ENCODE measurements at places on chromosomes 1 and 21.
A peak's percentile ranks its signal among the peaks of the same experiment; 100 is the strongest.

- no peak for DNase-seq
Measured at GRCh38 chr1:38686927-38687255, 172.7 kb downstream of the RRAGC start.

GRCh38 chr1:93671099-93671621, 10.5 kb downstream of the BCAR3 start:
- DNase-seq = no peak

DNA sequence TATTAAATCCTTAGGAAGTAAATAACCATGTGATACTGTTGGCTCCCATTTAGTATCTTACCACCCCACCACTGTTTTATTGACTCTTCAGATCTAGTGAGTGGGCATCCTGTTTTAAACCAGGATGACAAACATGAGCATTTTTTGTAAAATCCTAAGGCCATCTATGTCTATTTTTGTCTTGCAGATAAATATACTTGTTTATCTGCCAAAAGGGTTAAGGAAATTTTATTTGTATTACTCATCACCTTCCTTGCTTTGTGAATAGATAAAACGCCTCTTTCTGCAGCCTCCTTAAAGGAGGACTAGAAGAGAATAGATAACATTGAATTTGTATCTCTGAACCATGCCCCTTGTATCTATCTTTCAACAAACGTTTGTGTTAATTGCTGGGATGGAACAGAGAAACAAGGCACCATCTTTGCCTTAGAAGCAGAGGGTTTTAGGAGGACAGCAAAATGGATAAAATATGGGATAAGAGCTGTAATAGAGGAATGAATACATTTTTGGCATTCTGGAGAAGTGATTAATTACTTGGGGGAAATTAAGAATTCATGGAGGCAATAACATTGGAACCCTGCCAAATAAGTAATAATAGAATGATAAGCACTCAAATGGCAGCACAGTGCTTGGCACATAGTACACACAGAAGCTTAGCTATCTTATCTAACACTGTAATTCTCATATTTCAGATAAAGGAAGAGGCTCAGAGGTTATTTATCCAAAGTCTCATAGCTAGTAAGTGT, 14.7 kb downstream of the YTHDF2 start:
- no peak for DNase-seq

- no peak for DNase-seq
Measured at GRCh38 chr1:31970873-31971272, 32.7 kb upstream of the PTP4A2 start.

DNA sequence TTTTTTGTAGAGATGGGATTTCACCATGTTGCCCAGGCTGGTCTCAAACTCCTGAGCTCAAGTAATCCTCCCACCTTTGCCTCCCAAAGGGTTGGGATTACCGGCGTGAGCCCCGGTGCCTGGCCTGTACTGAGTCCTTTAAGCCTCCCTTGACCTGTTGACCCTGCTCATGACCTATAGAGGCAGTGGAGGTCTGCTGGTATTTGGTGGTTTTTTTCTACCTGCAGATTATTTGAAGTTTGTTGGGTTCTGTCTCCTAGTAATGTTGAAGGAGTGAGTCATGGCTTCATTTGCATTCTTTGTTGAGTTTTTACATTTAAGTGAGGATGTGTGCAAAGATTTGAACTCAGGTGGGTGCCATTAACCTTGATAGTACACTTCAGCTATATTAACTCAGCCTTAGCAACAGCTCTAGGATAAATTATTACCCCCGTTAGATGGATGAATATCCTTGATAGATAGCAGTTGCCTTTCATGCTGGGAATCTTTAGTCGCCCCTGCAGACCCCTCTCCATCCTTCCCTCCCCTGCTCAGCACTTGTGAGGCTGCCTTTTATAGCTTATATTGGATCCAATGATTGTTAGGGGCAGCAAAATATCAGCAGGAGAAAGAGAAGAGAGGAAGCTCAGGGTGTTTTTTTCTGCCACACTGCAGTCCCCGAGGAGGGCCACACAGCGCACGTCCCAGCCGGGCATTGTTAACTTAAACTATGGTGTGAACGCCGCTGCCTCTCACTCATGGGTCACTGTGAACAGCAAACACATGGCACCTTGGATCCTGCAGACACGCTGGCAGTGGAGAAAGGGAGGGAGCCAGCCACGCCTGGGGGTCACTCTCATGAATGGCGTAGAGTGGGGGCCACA, 14.9 kb upstream of the NPPB start:
- no peak for DNase-seq

DNA sequence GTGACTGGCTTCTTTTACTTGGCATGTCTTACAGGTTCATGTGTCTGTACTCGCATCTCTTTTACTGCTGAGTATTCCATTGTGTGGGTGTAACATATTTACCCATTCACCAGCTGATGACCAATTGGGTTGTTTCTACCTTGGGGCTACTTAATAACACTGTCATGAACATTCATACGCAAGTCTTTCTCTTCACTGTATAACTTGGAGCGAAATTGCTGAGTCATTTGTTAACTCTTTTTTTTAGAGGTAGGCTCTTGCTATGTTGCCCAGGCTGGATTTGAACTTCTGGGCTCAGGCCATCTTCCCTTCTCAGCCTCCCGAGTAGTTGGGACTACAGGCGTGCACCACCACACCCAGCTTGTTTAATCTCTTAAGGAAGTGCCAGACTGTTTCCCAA, 6.5 kb downstream of the PYCR2 start:
- no peak for DNase-seq

GRCh38 chr21:41511858-41512257, 3.9 kb upstream of the TMPRSS2 start:
- no peak for DNase-seq

GRCh38 chr1:3237570-3237969, 168.6 kb downstream of the PRDM16 start:
- no peak for DNase-seq

DNA sequence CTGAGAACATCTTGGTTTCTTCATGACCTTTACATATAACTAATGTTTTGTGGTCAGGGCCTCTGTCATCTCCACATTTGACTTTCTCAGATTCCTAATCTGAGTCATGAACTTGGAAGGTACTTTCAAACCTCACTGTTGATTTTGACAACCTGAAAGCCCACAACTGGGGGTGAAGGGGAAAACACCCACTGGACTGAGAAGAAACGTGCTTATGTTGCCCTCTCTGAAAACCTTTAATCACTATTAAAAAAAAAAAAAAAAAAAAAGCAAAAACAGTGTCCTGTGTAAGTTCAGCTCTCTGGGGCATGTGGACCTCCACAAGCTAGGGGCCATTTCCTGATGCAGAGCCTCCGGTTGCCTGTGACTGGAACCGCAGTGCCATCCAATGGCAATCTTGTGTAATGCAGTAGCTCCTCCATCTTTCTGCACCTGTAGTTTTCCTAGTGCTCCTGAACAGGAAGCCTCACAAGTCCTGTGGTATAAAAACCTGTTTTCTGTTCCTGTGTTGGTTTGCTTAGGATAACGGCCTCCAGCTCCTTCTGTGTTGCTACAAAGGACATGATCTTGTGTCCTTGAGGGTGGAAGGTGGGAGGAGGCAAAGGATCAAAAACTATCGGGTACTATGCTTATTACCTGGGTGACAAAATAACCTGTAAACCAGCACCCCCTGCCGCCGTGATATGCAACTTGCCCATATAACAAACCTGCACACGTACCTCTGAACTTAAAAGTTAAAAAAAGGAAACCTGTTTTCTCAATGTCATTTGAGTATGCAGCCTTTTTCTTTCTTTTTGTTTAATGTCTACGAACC, 124.5 kb downstream of the ZNF648 start:
- DNase-seq = peak; percentile 79

DNA sequence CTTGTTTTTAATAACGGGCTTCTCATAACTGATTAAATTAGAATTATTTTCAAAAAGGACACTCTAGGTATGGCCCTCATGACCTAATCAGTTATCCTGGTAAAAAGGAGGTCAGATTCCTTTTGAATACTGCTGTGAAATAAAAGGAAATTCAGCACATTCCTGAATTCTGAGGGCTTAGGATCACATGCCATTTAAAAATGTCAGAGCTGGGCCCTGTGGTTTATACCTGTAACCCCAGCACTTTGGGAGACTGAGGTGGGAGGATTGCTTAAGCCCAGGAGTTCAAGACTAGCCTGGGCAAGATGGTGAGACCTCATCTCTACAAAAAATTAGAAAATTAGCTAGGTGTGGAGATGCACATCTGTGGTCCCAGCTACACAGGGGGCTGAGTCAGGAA, 18.0 kb upstream of the RABGGTB start:
- no peak for DNase-seq

DNA sequence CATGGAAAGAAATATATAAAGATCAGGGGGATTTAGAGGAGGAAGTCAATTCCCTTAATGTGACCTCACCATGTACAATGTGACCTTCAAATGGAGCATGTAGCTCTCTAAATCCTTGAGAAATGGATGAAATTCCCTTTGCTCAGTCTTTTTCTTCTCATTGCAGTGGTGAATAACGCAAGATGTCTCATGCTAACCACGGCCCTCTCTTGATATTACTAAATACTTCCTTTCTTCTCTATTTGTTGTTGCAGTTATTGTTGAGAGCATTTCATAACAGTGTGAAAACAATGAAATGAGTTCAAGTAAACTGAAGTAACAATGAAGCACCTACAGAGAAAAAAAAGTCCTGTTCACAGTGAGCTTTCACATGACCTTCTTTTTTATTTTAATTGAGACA, 55.6 kb downstream of the ZNF281 start:
- no peak for DNase-seq

DNA sequence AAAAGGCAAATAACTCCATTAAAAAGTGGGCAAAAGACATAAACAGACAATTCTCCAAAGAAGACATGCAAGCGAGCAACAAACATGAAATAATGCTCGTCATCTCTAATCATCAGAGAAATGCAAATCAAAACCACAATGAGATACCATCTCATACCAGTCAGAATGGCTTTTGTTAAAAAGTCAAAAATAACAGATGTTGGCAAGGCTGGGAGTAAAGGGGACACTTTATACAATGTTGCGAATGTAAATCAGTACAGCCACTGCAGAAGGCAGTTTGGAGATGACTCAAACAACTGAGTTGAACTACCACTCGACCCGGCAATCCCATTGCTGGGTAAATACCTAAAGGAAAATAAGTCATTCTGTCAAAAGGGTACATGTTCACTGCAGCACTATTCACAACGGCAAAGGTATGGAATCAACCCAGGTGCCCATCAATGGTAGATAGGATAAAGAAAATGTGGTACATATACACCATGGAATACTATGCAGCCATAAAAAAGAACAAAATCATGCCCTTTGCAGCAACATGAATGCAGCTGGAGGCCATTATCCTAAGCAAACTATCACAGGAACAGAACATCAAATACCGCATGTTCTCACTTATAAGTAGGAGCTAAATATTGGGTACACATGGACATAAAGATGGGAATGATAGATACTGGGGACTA, 25.9 kb downstream of the TSPAN2 start:
- no peak for DNase-seq

- DNase-seq = no peak
Measured at GRCh38 chr1:231070758-231071444, 30.8 kb upstream of the FAM89A start.

DNA sequence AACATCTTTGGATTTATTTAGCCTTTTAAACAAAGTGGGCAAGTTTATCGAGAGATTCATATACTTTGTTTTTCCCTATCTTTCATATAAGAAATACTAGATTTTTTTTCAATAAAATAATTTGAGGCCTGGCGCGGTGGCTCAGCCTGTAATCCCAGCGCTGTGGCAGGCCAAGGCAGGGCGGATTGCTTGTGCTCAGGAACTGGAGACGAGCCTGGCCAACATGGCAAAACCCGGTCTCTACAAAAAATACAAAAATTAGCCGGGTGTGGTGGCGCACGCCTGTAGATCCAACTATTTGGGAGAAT, 1.6 kb upstream of the CDC14A start:
- DNase-seq = no peak

GRCh38 chr21:25836396-25836795, 101.6 kb downstream of the GABPA start:
- DNase-seq = no peak

GRCh38 chr1:186618401-186619170, 61.6 kb downstream of the PTGS2 start:
- DNase-seq = no peak

DNA sequence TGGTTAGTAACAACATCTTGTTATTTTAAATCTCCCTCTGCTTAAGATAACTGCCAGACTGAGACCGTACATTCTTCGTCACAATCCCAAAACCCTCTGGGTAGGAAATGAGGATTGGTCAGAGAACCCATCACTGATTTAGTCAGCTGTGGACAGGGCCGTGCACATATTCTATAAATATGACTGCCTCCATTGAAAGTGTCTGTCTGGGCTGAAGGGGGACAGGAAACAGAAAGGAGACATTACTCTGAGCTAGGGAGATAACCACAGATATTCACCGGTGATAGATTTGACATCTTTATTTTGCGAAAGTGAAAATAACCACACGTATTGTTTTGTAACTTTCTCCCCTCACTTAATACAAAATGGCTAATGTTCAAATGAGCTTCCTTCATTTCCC, 36.9 kb upstream of the ST6GALNAC5 start:
- DNase-seq = no peak

DNA sequence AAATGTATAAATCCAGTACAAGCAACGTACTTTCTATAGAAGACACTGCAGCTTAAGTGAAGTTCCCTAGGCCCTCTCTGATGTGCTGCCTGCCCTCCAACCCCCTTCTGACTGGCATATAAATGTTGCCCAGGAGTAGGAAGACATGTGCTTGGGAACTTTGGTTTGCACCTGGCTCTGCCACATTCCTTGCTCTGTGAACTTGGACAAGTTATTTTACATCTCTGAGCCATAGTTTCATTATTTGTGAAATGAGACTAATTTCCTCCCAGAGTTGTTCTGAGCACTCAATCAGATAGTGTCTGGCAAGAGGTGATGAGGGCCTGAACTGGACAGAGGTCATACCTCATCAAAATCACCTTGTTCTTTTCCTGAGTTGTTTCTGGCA, 3.5 kb upstream of the PHC2 start:
- no peak for DNase-seq

DNA sequence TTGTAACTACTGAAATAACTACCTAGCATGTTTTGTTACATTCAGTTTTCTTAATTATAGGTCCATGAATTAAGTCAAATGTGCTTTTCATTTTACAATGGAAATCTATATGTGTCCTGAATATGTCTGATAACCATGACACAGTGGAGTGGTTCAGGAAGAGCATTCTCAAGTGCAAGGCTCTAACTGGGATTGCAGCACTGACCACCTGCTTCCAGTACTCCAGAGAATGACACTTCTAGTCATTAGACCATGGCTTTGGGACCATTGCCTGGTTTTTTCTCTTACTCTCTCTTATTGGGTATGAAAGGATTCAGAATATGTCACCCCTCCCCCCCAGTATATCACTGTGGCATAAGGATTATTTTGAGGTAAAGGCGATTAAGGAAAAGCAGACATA, 204.9 kb upstream of the CACYBP start:
- DNase-seq = no peak

DNA sequence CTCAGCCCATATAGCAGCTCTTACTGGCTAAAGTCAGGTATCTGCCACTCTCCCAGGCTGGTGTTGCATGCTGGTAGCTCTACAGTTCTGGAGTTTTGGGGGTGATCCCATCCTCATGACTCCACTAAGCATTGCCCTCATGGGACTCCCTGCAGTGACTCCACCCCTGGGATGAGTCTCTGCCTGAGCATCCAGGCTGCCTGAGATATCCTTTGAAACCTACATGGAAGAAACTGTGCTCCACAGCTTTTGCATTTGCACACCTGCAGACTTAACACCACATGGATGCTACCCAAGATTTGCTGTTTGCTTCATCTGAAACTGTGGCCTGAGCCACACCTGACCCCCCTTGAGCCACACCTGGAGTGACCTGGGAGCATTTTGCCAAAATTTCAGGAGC, 226.4 kb downstream of the C1orf94 start:
- DNase-seq = peak; percentile 12

- no peak for DNase-seq
Measured at GRCh38 chr1:202152399-202152798, 7.9 kb upstream of the ARL8A start.

GRCh38 chr1:201374364-201374763, 3.1 kb downstream of the TNNT2 start:
- DNase-seq = no peak

All from ecto neural progenitor cell (in vitro differentiated cells).